ENCODE measurements at places on chromosomes 3 and 15.

DNA sequence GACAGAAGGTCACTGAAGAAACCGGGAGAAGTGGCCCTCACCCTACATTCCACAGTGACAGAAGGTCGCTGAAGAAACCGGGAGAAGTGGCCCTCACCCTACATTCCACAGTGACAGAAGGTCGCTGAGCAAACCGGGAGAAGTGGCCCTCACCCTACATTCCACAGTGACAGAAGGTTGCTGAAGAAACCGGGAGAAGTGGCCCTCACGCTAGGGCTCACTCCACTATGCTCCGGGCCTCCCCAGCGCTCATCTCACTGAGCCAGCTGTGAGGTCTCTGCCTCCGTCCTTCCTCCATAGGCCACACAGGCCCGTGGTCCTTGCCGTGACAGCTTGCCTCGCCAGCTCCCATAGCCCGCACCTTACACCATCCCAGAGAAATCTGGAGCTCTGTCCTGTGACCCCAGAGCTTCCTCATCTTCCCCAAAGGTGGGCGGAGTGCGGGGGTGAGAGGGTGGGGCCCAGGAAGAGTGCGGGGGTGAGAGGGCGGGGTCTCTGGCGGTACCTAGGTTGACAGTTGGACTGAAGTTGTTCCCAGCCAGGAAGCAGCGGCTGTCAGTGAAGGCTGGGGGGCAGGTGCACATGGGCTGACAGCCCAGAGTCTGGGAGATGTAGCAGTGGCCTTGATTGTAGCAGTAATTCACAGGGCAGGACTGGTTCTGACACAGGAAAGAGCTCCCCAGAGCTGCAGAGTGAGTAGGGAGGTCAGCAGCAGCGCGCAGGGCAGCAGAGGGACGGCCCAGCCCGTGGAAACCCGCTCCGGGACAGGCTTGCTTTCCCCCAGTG lies 32.0 kb downstream of the MUC20 start:
- DNase-seq: no peak

- DNase-seq: no peak
These were observed 2.8 kb downstream of the TAGLN3 start for GRCh38 chr3:112001526-112001925.

- no peak for DNase-seq
These were observed 46.4 kb upstream of the KLF13 start for GRCh38 chr15:31280046-31280830.

DNA sequence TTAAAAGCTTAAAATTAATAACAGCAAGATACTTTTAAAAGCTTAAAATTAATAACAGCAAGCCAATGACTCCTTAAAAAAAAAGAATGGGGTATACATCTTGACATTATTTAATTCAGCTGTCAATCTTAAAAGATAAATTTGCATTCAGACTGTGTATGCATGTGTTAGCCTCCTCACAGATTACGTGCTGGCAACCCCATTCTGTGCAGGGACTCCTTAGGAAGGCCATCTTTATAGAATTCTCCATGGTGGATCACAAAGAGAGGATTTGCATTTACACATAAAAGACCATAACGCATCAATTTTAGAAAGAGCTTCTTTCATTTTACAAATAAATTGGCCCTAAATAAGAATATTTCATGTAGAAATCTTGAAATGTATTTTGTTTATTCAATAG lies 87.2 kb downstream of the B3GALNT1 start:
- no peak for DNase-seq

- no peak for DNase-seq
These were observed 45.0 kb downstream of the SNRK start for GRCh38 chr3:43331381-43331780.

GRCh38 chr3:108914774-108915641 lies 38.7 kb downstream of the GUCA1C start:
- DNase-seq: peak; percentile 56

GRCh38 chr3:116299646-116300081 lies 145.6 kb downstream of the LSAMP start:
- no peak for DNase-seq

DNA sequence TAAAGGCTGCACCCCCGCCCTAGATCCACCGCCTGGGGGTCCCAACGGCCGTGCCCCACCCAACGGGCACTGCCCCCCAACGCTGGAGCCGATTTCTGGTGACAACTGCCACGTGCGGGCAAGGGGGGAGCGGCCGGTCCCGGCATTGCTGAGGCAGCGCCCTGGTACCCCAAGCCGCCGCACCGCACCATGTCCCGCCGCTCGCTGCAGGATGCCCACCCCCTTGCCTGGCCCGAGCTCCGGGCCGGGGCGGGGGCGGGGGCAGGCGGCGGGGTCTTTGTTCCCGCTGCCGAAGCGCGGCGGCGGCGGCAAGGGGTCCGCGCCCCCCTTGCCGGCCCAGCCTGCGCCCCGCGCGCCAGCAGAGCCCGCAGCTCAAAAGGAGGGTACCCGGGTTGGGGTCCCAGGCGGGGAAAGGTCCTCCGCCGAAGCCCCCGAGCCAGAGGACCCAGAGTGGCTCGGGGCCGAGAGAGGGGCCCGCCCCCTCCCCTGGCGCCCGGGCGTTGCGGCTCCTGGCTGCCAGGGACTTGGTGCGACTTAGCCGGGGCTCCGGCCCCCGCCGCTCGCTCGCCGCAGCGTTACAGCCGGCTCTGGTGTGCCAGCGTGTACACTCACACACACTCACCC lies 678 bp downstream of the SEMA7A start:
- no peak for DNase-seq

- DNase-seq: peak; percentile 16
These were observed 342.8 kb downstream of the ERC2 start for GRCh38 chr3:56125358-56126005.

DNA sequence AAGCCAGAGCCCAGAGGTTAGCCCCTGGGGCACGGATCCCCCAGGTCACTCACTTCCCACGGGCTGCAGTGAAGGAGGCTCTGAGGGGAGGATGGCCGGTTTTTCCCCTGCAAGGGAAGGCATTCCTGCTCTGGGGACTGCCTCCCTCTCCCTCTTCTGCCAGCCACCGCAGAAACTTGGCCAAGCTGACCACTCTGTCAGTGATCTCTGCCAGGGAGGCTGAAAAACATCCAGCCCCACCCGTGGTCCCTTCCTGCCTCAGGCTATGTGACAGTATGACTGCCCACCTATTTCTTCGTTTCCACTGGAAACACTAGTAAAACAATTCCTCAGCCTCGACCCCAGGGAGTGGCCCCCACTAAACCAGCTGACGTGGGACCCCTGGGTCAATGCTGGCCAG lies 14.6 kb upstream of the FANCD2 start:
- no peak for DNase-seq

DNA sequence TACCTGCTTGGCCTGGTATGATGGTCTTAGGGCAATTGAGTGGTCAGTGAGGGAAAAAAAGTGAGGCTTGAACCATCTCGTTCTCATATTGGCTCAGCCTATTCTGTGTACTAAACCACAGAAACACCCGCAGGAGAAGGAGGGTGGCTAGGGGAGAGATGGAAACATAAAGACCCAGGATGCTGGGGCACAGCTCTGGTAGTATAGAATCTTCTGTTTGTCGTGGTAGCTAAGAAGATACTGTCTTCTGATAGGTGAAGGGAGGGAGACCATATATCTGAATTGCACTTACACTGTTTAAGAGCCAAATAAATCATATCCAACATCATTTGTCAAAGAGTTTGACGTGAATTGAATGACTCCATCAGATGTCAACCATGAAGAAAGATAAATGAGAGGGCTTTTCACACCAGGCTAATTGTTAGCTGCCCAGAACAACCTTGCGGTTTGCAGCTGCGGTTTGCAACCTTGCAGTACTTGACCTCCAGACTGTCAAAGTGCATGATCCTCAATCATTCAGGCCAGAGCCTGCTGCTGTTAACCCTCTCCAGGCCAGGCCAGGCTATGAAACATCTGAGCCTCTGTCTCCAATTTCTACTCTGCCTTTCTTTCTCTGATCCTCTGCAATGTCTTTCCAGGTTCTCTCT lies 40.9 kb upstream of the PIK3R4 start:
- DNase-seq: no peak

DNA sequence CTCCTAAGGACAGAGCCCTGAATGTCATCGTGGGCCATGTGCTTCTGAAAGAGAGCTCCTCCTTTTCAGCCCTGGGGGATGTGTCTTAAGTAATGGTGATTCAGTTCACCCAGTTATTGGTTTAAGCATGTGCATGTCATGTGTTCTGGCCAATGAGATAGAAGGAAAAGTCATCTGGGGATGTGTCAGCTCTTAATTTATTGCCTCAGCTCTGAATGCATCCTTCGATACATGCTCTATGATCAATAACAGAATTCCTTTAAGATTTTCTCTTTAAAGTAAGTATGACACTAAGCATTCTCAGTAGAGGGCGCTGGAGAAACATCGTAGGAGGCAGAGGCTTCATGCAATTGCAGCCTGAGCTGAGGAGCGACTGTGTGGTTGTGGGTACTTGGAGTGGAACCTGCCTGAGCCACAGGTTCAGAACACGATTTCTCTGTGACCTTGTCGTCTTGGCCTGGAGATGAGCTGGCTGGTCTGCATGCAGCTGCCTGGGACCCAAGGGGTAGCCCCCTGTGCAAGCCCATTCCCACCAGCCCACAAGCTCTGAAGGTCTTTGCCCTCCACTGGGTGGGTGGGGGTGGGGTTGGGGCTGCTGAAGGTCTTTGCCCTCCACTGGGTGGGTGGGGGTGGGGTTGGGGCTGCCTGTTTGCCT lies 69.5 kb downstream of the C3orf38 start:
- peak; percentile 56 for DNase-seq

DNA sequence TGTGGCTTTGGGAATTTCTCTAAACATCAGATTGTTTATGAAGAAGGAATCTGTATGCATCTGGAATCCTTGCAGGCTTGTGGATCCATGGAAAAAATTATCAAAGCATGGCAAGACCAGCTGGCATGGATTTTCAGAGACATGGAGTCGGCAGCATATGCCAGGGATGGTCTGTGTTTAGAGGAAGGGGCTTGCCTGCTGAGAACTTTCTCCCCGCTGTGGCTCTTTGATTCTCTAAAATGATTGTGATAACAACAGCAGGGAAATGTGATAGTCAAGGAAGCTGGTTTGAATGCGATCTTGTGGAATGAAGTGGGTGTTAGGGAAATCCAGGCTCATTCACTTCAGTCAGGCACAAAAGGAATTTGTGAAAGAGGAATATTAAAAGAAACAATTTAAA lies 245.7 kb upstream of the THRB start:
- DNase-seq: no peak

DNA sequence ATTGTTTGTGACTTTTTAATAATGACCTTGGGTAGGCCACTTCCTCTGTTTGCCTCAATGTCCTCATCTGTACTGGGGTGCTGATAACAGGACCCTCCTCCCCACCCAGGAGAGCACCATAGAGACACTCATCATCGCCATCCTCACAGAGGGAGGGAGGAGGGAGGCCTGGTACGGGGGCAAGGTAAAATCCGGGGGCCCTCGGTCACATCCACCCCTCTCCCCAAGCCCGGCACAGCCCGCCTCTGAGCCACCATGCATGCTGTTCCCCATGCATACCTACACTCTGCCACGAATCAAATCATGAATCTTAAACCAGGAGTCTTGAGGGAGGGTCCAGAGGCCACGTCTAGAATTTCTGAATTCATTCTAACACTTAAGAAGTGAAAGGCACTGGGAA lies 74.9 kb upstream of the IQSEC1 start:
- no peak for DNase-seq

GRCh38 chr3:12627370-12627769 lies 36.5 kb downstream of the RAF1 start:
- no peak for DNase-seq

DNA sequence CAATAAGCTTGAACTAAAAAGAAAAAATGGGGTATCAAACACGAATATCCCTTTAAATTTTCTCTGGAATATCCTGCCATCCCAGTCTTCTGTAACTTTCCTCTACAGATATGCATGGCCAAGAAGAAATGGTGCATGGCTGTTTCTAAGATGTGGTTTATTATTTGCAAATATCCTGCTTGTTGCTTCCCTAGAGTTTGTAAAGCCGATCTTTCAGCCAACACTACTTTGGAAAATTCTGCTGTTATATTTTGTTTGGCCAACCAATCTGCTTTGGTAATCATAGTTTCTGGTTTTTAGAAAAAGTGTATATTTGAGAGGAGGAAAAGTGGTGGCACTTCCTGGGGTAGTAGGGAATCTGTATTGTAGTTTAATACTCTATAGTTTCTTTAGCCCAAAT lies 13.9 kb downstream of the PHLDB2 start:
- no peak for DNase-seq

DNA sequence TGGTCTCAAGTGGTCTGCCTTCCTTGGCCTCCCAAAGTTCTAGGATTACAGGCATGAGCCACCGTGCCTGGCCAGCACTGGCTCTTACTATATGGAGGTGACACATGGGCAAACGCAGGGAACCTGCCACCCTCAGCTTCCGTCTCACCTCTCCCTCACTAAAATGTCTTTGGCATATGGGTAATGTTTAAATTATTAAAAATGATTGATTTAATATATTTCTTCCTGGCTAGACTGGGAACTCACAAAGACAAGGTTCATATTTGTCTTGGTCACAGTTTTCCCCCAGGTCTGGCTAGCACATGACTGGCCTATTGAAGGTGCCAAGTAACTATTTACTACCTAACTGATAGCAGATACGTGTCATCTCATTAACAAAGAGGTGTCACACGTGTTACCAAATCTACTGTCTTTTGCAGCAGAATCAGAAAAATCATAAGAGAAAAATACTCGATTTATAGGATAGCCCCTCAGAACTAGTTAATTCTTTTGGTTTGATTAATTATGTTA lies 48.2 kb downstream of the SYNM start:
- DNase-seq: no peak

- DNase-seq: no peak
These were observed 21.2 kb downstream of the TM4SF4 start for GRCh38 chr3:149495581-149496125.

- no peak for DNase-seq
These were observed 23.8 kb upstream of the RPL29 start for GRCh38 chr3:52019352-52020080.

- DNase-seq: no peak
These were observed 479.6 kb upstream of the EPHA6 start for GRCh38 chr3:96334779-96335178.

DNA sequence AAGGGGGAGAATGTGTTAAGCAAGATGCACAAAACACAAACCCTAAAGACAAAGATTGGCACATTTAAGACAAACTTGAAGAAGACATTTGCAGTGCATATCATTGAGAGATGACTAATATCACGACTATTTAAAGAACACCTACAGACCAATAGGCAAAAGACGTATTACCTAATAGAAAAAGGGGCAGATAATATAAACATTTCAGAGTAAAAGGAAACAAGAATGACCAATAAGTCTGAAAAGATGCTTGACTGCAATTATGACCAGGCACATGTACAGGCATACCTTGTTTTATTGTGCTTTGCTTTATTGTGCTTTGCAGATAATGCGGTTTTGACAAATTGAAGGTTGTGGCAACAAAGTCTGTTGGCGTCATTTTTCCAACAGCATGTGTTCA lies 4.9 kb downstream of the HACD3 start:
- no peak for DNase-seq

GRCh38 chr3:150379469-150379868 lies 28.6 kb upstream of the TSC22D2 start:
- DNase-seq: no peak
